CD4-positive, alpha-beta memory T cell (primary cell): ENCODE measurements at places on chromosomes 16 and 17. TPM values are rescaled to one million over a fixed set of nuclear protein-coding genes. Genes with fewer than 3 reads are reported as not detected.

GRCh38 chr17:61383689-61384201, 15.9 kb upstream of the TBX2 start:
- no peak overlapping the region for H3K27ac ChIP-seq
- no peak overlapping the region for H3K4me3 ChIP-seq
- DNase-seq, result no peak
- no peaks in the 10 kb centered on the region for H3K4me1 ChIP-seq
- no peaks in the 10 kb centered on the region for H3K36me3 ChIP-seq
- no peaks in the 10 kb centered on the region for H3K27me3 ChIP-seq

DNA sequence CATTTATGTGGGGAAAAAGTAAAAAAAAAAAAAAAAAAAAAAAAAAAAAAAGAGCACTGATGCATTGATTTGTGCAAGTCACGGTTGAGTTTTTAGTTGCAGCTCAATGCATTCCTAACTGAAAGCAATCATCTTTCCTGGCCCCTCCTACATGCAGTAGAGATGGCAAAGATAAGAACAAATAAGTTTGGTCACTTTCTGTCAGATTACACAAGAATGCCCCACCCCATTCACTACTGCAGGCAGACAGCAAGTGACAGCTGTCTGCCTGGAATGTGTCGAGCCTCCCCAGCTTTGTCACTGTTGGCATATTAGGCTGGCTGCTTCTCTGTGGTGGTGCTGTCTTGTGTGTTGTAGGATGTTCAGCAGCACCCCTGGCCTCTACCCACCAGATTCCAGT, 243.5 kb downstream of the FOXL1 start:
- H3K27ac ChIP-seq, result no peak overlapping the region
- DNase-seq, result no peak
- H3K4me3 ChIP-seq, result no peak overlapping the region
- no peaks in the 10 kb centered on the region for H3K36me3 ChIP-seq
- no peaks in the 10 kb centered on the region for H3K27me3 ChIP-seq

The WFIKKN1 gene
- total RNA-seq, result 0.86 TPM

- H3K4me1 ChIP-seq, result peaks cover 10% of the 10 kb centered on the region
- no peaks in the 10 kb centered on the region for H3K27me3 ChIP-seq
- DNase-seq, result no peak
- H3K4me3 ChIP-seq, result no peak overlapping the region
- no peak overlapping the region for H3K27ac ChIP-seq
- H3K36me3 ChIP-seq, result no peaks in the 10 kb centered on the region
These were observed 4.3 kb upstream of the MSRB1 start for GRCh38 chr16:1947369-1947670.

The CARD14 gene
- 0.09 TPM for total RNA-seq

GRCh38 chr17:64388961-64389565, 1.6 kb downstream of the PECAM1 start:
- no peaks in the 10 kb centered on the region for H3K36me3 ChIP-seq
- peaks cover 10% of the 10 kb centered on the region for H3K4me1 ChIP-seq
- DNase-seq, result no peak

The ZP2 gene
- not detected for total RNA-seq

DNA sequence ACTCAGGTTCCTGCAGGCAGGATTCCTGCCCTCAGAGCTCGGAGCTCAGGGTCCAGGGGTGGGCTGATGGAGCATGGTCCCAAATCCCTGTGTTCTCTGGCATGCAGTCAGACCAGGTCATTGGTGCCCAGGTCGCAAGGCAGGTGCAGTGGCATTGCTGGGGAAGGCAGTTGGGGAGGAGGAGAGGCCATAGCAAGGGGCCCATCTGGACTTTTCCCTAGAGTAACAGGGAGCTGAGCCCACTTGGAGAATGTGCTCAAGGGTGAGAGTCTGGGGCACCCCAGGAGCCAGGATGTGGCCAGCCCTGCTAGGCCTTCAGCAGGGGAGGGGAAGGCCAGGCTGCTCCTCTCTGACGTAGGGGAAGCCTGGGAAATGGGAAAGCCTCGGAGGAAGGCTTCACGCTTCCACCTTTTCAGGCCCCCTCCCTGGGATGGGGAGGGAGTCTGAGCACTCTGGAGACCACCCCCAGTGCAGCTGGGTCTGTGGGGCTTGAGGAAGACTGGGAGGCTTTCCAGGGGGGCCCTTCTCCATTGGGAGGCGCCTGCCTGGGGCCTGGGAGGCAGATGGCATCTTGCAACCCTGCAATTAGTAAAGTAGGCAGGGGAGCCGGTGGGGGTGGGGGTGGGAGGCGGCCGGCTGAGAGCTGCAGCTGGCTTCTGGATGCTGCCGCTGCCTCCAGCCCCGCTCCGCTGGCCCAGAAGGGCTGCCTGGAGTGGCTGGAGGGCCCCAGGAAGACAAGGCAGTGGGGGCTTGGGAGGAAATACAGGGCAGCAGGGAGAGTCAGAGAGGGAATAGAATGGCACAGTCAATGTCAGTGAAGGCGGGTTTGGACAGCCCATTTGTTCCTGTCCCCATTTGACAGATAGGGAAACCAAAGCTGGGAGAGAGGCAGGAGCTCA, 21.1 kb upstream of the DOK4 start:
- no peaks in the 10 kb centered on the region for H3K4me1 ChIP-seq
- H3K27ac ChIP-seq, result no peak overlapping the region
- DNase-seq, result no peak
- no peaks in the 10 kb centered on the region for H3K36me3 ChIP-seq
- H3K27me3 ChIP-seq, result no peaks in the 10 kb centered on the region

- no peaks in the 10 kb centered on the region for H3K27me3 ChIP-seq
- H3K4me3 ChIP-seq, result no peak overlapping the region
- no peak for DNase-seq
- H3K27ac ChIP-seq, result no peak overlapping the region
- H3K4me1 ChIP-seq, result no peaks in the 10 kb centered on the region
These were observed 9.4 kb upstream of the CMTM4 start for GRCh38 chr16:66705790-66706505.

- no peaks in the 10 kb centered on the region for H3K27me3 ChIP-seq
- no peak for DNase-seq
- no peak overlapping the region for H3K4me3 ChIP-seq
- H3K36me3 ChIP-seq, result no peaks in the 10 kb centered on the region
These were observed 187.7 kb downstream of the XYLT1 start for GRCh38 chr16:17283016-17283415.

GRCh38 chr17:41664587-41665565, 23.8 kb upstream of the EIF1 start:
- peaks cover 22% of the 10 kb centered on the region for H3K4me1 ChIP-seq
- H3K27ac ChIP-seq, result peak overlapping the region; percentile 96
- no peak for DNase-seq
- peak overlapping the region; percentile 71 for H3K4me3 ChIP-seq

- H3K27me3 ChIP-seq, result no peaks in the 10 kb centered on the region
- no peak overlapping the region for H3K27ac ChIP-seq
- no peak for DNase-seq
- H3K4me3 ChIP-seq, result no peak overlapping the region
- no peaks in the 10 kb centered on the region for H3K4me1 ChIP-seq
These were observed 53.4 kb downstream of the NF1 start for GRCh38 chr17:31148205-31148604.

DNA sequence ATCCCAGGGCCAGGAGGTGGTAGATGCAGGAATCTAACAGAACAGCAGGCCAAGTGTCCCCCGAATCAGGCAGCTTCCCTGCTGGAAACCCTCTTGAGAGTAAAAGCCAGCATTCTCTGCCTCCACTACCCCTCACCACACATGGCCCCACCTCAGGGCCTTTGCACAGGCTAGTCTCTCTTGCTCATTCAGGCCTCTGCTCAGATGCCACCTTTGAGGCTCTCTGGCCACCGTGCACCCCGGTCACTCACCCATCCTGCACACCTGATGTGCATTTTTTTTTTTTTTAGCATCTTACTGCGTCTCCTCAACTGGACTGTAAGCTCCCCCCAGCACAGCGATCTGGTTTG, 34.5 kb upstream of the GSE1 start:
- no peak overlapping the region for H3K4me3 ChIP-seq
- no peak for DNase-seq
- peaks cover 8% of the 10 kb centered on the region for H3K4me1 ChIP-seq
- H3K27me3 ChIP-seq, result no peaks in the 10 kb centered on the region

GRCh38 chr17:65259281-65259680, 122.1 kb downstream of the RGS9 start:
- peaks cover 14% of the 10 kb centered on the region for H3K4me1 ChIP-seq
- DNase-seq, result no peak
- no peaks in the 10 kb centered on the region for H3K36me3 ChIP-seq
- no peak overlapping the region for H3K4me3 ChIP-seq
